ENCODE measurements at places on chromosomes 11 and 22. TPM values are rescaled to one million over a fixed set of nuclear protein-coding genes. Genes with fewer than 3 reads are reported as not detected.

DNA sequence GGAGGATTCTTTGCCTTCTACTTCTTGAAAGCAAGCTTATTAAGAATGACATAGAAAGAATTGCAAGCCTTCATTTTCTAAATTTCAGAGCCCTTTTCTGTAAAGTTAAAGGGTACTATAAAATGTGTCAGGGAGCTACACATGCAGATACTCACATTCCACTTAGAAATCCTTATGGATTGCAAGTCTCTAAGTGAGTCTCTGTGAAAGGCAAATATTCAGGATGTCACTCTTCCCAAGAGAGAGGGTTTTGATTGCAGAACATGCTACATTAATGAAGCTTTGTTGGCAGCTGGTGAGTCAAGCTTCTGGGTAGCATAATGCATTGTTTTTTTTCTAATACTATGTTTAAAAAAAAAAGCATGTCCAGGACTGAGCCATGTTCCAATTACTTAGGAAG is 369.2 kb downstream of the DCDC1 start:
- DNase-seq, result no peak

DNA sequence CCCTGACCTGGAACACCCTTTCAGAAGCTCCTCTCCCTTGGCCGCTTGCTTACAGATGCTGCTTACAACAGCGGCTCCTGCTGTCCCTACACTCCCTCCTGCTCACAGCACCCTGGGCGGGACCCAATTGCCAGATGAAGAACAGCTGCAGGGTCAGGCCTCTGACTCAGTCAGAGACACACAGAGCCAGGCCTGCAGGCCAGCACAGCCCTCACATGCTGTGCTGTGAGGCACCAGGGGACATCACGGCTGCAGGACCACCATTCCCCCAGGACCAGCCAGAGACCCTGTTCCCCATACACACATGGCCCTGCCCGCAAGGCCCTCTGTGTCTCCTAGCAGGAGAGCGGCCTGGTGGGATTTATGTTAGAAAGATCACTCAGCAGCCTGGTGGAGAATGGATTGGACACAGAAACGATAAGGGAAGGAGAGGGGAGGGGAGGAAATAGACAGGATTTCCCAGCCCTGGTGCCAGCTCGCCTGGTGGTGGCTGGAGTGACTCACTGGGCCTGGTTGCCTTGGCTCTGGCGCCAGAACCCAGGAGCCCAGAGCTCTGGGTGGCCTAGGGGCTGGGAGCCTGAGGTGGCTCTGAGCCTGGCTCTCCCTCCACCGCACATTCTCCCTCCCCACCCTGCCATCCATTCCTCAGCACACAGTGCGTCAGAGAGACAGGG is 6.7 kb downstream of the CAPN5 start:
- DNase-seq, result no peak

GRCh38 chr11:68436162-68436888 is 24.2 kb upstream of the PPP6R3 start:
- DNase-seq, result no peak

DNA sequence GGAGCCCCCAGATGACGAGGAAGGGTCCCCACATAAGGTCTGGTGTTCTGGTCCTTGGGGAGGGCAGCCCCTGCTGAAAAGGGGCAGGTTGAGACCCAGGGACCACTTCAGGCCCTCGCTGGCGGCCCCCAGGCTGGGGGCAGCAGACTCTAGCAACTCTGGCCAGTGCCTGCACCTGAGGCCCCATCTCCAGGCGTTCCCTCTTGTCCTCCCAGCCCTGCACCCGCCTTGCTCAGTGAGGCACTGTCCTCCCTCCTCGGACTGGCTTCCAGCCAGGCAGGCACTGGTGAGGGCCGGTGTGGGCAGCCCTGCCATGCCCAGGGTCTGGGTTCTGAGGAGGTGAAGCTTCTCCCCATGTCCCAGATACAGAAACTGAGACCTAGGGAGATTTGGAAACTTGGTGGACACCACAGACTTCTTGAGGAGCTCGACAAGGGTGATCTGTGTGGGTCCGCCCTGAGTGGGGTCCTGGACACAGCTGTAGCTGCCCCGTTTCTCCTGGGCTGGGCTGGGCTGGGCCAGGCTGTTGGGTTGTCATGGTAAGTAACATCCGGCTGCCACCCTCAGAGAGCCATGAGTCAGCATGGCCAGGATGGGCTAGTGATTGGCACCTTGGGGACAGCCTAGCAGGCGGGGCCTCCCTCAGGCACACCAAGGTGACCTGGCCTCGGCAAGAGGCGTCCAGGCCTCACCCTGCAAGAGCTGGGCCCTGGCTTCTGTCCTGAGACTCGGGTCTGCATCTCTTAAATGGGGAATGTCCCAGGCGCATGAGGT is 11.1 kb upstream of the PHLDA2 start:
- DNase-seq, result no peak

DNA sequence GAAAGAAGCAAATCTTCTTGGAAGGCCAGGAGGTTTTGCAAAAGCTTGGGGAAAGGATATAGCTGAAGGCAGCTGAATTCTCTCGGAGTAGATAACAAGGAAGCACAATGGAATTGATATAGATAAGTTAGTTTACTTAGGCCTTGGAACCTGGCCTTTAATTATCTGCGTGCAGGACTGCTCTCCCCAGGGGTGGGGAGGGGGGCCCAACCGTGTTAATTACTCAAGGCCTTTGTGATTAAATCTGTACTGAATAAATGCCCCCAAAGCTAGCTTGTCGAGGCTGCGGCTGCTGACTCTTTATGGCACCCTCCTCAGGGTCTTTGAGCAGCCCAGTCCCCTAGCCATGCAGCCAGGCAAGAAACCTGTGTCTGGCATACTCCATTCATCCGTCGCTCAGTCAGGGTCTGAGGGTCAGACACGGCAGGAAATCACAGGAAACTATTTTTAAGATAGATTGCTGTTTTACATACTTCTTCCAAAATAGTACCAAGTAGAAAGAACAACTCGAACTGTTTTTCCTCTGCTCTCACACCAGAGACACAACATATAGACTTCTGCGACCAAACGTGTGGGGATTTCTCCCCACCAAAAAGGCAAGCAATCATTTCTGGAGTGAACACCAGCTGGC is 36.5 kb downstream of the MS4A2 start:
- DNase-seq, result no peak

GRCh38 chr11:34126959-34127848 is 21.8 kb downstream of the NAT10 start:
- no peak for DNase-seq

DNA sequence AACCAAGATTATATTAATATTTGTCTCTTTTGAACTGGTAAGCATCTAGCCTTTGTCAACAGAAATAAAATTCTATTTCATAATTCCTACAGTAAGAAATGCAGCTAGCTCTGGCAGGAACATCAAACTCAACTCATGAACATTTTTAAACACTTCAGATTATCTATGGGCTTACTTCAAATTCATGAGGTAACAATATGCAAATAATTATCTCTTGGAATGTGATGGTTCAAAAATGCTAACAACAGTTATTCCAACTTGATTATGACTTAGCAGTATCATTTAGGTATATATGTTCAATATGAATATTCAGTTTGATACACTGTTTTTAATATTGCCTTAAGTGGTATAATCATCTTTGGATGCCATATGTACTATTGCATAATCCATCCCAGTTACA is 1103.5 kb upstream of the CCDC90B start:
- no peak for DNase-seq

GRCh38 chr11:100932474-100933100 is 197.0 kb downstream of the PGR start:
- DNase-seq, result no peak

GRCh38 chr22:44738347-44738715 is 14.0 kb upstream of the ARHGAP8 start:
- no peak for DNase-seq

GRCh38 chr11:66386171-66387069 is 14.9 kb upstream of the SLC29A2 start:
- DNase-seq, result peak; percentile 95

DNA sequence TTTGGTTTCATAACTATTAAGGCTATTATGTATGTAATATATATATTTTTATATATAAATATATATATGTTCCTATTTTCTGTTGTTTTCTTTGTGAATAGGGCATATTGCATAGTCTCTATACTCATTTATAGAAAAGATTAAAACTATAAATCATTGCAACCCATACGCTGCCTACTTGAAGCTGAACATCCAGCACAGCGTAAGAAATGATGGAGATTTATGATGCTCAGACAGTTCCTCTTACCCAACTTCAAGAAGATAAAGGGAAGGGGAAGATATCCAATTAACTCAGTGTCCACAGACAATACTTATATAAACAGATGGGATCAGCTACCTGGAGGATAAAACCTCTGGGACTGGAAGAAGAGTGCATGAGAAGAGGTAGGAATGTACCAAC is 791.7 kb downstream of the FAM181B start:
- no peak for DNase-seq

DNA sequence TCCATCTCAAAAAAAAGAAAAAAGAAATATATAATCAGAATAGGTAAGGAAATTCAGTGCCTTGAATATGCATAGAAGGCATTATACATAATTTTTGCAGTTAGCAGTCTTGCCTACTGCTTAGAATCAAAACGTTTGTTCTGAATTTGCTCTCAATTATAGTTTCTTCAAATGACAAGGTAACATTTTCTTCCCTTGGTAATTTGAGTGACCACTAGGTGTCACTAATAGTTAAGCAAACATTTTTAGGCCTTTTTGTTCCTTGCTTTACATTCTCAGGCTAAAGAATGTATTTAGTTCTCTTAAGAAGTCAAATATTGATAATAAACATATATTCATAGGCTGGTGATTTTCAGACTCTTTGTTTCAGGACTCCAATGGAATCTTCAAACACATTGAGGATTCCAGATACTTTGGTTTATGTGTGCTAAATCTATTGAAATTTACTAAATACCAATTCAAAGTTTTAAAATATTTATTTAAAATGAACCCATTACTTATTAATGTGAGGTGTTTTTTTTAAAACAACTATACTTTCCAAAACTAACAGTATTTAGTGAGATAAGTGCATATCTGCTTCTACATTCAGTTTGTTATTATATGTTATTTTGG is 55.0 kb upstream of the DEPDC7 start:
- DNase-seq, result no peak

DNA sequence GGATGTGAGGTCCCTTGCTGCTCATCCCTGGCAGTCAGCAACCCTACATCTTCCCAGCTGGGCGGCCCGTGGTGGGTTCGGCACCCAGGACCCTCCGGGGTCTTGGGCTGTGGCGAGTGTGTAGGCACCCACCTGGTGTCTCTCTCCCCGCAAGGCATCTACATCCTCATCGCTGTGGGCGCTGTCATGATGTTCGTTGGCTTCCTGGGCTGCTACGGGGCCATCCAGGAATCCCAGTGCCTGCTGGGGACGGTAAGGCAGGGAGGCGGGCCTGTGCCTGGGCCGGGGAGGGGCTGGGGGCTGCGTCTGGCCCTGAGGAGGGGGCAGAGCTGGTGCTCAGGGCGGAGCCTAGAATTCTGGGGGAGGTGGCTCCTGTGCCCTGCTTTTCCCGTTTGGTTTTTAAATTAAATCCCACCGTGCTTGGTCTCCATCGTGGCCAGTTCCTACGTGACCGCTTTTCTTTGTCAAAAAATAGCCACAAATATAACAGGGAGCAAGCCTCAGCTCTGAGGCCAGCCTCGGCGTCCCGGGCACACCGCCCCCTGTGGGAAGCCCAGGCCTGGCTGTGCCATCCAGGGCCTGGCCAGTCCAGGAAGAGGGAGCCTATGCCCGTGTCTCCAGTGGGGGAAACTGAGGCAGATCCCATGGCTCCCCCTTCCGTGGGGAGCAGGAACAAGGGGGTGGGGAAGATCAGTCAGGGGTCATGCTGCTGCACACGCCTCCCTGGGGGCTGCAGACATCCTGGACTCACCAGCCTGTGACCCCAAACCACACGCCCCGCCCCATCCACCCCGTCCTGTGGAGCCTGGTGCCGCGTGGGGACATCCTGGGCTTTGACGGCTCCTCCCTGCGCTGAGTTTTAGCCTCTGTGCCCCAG is 6.4 kb upstream of the TSSC4 start:
- DNase-seq, result no peak

SLC22A9 gene
- total RNA-seq, result not detected

ALDH3B2 gene
- 0.30 TPM for total RNA-seq

FOLR3 gene
- total RNA-seq, result 0.25 TPM

KDM4E gene
- not detected for total RNA-seq

CENPM gene
- total RNA-seq, result 41.7 TPM

ACR gene
- 0.55 TPM for total RNA-seq

BLID gene
- total RNA-seq, result not detected

SLC15A3 gene
- total RNA-seq, result 12.1 TPM

PARVA gene
- total RNA-seq, result 10.4 TPM

BTBD18 gene
- not detected for total RNA-seq
